ENCODE measurements at places on chromosomes 12 and 14.

- no peak for DNase-seq
Observed at GRCh38 chr14:77052281-77053044, 24.0 kb upstream of the IRF2BPL start.

DNA sequence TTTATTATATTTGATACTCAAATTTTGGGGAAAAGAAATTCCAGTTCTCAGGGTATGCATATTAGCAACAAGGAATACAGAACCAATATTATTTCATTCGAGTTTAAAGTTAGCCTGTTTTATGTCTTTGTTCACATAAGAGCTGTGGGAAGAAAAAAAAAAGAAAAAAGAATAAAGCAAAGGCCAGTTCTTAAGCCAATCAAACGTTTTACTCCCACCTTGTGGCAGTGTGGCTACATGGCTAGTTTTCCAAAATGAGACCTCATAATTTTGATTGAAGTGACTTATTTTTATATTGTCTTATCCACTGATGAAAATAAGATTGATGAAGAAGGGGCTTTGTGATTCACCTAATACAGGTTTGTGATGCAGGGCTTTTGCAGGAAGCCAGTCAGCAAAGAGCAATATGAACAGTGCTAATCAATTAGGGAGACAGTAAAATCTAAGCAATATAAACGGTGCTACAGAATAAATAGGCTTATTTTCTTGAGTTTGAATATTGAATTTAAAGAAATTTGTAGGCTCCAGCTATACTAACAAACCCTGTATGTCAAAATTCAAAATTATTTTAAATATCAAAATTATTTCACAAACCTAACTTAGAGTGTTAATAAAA lies 624.1 kb upstream of the FOXG1 start:
- peak; percentile 5 for DNase-seq

DNA sequence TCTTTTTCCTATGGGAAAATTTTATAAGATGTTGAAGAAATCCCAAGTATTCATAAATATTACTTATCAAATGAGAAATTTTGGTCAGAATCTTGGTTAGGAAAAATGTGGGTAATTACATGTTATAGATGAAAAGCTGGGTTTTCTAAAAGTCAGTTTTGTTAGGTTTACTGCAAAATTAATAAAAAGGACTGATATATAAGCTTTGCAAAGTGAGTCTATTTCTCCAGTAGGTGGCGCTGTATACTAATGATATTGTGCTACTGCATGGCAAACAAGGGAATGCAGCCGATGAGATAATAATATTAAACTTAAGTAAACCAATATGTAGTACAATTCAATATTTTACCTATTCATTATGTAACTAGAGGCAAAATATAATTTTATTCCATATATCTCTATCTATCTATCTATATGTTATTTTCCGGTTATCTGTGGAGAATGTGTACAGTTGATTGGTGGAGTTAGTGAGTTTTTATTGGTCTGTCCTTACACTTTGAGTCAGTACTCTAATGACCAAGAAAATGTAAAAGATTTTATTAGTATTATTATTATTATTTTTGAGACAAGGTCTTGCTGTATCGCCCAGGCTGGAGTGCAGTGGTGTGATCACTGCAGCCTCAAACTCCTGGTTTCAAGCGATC lies 32.9 kb downstream of the MIPOL1 start:
- peak; percentile 88 for DNase-seq

DNA sequence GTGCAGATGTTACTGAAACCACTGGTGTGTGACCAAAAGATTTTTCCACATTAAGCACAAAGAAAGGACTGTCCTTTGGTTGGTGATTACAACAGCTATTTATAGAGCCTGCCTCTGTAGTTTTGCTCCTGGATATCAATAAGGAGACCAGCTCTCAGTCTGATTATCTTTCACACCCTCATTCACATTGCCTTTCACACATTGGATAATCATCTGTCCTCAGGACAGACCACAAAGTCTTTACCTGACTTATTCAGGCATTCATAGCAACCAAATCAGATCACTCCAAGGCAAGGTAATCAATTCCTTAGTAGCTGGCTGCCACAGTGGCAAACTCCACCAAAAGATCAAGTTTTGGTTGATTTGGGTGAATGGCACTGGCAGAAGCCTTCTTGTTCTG lies 59.6 kb upstream of the CPSF6 start:
- DNase-seq = no peak

- DNase-seq = peak; percentile 95
Observed at GRCh38 chr12:52634266-52635056, 16.1 kb upstream of the KRT73 start.

Measured in NCI-H2029 (cell line).